ENCODE measurements at places on chromosomes 1 and 21.

DNA sequence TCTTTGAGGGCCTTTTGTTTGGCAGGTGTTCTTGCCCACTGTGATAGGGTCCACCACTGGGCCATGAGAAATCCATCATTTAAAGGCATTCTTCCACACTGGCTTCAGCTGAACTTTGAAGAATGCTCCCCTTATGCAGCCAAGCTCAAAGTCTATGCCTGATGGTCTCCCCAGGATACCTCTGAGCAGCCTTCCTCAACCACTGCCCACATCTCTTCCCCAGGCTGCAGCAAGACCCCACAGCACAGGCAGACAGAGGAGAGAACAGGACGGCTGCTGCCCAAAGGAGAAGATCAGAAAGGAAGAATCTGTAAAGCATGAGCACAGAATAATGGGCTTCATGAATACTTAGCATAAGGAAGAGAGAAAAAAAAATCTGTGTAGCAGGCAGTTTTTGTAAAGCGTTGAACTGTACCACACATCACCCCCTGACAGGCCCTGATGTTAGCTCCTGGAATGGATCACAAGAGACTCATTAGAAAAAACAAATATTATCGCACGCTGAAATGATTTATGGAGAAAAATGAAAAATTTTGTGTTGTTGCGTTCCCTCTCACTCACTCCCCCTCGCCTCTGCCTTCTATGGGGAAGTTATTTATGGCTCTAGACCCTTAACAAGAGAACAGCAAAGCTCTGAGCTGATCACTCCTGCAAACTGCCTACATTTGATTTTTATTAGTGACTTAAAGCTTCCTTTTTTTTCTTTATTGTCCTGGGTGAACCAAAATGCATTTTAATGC is 134.1 kb downstream of the TMEM53 start:
- DNase-seq = no peak

DNA sequence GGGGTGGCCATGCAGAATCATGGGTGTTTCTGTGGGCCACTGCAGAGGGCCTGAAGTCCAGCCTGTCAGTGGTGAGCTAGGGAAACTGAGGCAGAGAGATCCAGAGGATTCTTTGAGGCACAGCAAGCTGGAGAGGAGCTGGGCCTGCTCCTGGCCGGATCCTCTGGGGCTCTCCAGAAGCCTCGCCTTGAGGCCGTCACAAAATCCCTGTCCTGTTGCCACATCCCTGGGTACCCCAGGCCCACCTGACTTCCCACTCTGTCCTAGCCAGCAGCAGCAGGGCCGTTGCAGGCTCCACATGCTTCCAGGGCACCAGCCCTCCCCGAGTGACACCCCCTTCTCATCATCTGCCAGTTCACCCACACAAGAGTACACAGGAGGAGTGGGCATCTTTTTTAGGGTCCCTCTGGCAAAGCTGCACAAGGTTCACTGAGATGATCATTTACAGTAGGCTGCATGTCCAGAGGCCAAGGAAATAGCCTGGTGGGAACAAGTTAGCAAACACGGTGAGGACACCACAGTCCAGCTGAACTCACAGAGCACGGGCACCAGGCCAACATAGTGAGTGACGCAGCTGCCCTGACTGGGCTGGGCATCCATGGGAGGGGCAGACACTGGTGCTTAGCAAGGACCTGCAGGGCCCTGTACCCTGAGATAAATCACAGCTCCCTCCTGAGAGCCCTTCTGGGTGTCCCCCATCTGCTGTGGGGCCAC is 25.1 kb upstream of the TSPEAR start:
- DNase-seq = peak; percentile 52

DNA sequence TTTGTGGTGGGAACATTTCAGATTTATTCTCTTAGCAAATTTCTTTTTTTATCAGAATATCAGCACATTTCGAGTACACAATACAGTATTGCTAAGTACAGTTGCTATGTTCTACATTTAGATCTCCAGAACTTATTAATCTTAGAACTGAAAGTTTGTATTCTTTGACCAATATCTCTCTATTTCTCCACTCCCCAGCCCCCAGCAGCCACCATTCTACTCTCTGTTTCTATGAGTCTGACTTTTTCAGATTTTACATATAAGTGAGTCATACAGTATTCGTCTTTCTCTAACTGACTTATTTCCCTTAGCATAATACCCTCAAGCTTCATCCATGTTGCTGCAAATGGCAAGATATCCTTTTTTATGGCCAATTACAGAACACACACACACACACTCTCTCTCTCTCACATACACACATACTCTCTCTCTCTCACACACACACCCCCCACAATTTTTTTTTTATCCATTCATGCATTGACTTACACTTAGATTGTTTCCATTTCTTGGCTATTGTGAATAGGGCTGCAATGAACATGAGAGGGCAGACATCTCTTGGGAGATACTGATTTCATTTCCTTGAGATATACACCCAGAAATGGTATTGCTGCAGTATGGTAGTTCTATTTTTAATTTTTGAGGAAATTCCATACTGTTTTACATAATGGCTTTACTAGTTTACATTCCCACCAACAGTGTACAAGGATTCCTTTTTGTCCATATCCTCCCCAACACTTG is 15.7 kb downstream of the RPTN start:
- DNase-seq = no peak

- DNase-seq = no peak
Measured at GRCh38 chr1:78101514-78101913, 55.7 kb downstream of the GIPC2 start.

DNA sequence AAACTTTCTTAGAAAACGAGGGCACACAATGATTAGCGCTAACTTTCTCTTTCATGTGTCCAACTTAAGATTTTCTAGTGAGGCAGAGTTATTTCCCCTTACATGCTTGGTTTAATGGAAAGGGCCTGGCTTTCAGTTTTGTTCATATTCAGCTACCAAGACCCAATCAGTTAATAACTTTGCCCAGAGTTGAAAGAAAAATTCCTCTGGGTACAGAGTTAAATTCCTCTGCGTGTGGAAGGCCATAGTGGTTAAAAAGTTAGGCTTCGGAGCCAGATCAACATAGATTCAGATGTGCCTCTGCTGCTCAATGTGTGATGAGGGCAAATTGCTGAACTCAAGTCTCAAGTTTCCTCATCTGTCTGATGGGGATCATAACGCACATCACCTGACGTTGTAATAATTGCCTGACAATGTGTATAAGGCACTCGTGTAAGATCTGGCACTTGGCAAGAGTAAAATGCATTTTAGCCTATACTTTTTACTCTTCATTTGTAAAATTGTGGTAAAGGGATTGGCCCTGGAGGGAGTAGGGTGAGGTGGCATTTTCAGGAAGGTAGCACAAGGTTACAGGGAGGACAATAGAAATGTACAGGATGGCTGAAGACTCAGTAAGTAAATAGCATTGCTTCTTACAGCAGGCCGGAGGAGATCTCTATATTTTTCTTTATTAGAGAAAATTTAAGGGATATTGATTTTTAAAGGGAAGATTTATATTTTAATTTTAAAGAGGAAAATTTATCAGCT is 103.4 kb downstream of the ROR1 start:
- no peak for DNase-seq

- DNase-seq = no peak
Measured at GRCh38 chr1:6396998-6397397, 3.4 kb upstream of the ACOT7 start.

GRCh38 chr21:15669247-15669646 is 60.5 kb upstream of the USP25 start:
- no peak for DNase-seq

GRCh38 chr1:212113706-212114105 is 78.2 kb downstream of the DTL start:
- DNase-seq = no peak

DNA sequence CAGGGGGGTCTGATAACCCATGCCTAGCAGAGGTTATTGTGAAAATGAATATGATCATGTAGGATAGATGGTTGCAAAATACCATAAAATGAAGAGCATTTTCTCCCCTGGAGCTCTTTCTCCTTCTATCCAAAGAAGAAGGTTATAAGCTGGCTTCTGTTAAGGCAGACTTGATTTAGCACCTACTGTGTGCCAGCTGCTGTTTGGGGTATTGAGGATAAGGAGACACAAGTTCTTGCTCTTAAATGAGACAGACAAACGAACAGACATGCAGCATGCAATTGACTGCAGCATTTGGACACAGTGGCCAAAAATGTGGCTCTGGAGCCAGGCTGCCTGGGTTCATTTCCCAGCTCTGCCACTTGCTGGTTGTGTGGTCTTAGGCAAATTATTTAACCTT is 39.8 kb upstream of the ID3 start:
- no peak for DNase-seq

- DNase-seq = no peak
Measured at GRCh38 chr1:53025034-53025768, 36.8 kb upstream of the PODN start.

DNA sequence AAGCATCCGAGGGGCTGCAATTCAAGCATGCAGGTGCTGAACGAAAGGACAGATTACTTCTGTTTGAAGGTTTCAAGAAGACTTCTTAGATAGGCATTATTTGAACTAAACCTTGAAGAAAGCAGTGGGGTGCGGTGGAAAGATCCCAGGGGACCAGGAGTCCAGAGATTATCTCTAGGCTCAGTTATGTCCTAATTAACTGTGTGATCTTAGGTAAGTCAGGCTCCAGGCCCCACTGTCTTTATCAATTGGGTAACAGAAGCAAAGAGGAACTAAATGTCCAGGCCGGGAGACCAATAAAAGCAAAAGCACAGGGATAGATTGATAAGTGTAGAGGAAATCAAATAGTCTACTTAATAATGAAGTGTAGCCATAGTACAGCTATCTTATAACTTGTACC is 72.9 kb upstream of the CDC42BPA start:
- DNase-seq = no peak

Data from activated effector memory CD4-positive, alpha-beta T cell treated with anti-CD3 and anti-CD28 coated beads, Interleukin-2, amount 50 U/mL, for 16 hours (primary cell).